Gastrocnemius medialis (tissue), 4 donors: ENCODE measurements at places on chromosomes 3 and 15. TPM values are rescaled to one million over a fixed set of nuclear protein-coding genes. Genes with fewer than 3 reads are reported as not detected.

- no peak for DNase-seq
Measured at GRCh38 chr3:152104847-152105415, 163.8 kb upstream of the MBNL1 start.

DNA sequence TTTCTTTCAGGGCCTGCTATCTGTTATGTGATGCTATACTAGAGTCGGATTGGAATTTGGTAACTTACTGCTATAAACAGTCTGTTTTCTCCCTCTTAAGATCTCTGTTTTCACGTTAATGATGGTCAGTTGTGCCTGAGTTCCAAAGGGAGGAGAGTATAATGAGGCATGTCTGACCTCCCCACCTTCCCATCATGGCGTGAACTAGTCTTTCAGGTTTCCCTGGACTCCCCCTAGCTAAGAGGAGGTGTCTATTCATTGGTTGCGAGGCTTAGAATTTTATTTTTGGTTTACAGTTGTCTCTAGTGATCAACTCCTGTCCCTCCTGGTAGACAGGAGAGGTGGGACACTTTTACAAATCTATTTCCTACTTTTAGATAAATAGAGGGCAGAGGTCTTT is 27.8 kb upstream of the PXYLP1 start:
- DNase-seq: no peak

FES gene
- total RNA-seq: 10.7 TPM

GRCh38 chr3:33826206-33826605 is 27.8 kb downstream of the PDCD6IP start:
- DNase-seq: no peak

GRCh38 chr3:135084405-135084804 is 289.3 kb downstream of the EPHB1 start:
- no peak for DNase-seq
